ENCODE measurements at places on chromosomes 16 and 17. TPM values are rescaled to one million over a fixed set of nuclear protein-coding genes. Genes with fewer than 3 reads are reported as not detected.
A peak's percentile ranks its signal among the peaks of the same experiment; 100 is the strongest.

DNA sequence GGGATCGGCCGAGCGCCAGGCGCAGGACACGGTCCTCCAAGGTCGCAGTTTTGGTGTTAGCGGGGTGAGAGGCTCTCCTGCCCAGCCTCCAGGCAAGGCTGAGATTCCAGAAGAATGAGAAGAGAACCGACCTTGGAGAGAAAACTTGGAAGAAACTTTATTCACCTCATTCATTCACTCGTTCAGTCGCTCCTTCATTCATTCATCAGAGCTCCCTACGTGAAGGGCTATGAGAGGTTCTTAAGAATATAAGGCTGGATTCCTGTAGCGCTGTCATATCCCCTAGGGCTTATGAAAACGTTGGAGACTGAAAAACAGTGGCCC is 991 bp upstream of the MYH10 start:
- peaks cover 8% of the 10 kb centered on the region for H3K4me1 ChIP-seq
- no peaks in the 10 kb centered on the region for H3K36me3 ChIP-seq
- DNase-seq, result no peak
- no peaks in the 10 kb centered on the region for H3K27me3 ChIP-seq
- peak overlapping the region; percentile 93 for H3K4me3 ChIP-seq

DNA sequence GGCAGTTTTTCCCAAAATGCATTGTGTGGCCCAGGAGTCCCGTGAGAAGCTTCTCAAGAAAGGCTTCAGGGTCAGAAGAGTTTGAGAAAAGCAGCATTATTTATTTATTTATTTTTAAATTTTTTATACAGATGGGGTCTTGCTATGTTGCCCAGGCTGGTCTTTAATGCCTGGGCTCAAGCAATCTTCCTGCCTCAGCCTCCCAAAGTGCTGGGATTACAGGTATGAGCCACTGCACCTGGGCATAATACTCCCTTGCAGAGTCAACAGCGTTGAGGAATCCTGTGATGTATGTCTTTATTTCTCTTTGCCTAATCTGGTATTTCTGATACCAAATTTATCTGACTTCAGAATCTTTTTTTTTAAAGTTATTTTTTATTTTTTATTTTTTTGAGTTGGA is 15.2 kb downstream of the LAT start:
- no peaks in the 10 kb centered on the region for H3K27me3 ChIP-seq
- H3K4me1 ChIP-seq, result no peaks in the 10 kb centered on the region
- H3K4me3 ChIP-seq, result no peak overlapping the region
- no peak overlapping the region for H3K27ac ChIP-seq
- H3K36me3 ChIP-seq, result no peaks in the 10 kb centered on the region

DNA sequence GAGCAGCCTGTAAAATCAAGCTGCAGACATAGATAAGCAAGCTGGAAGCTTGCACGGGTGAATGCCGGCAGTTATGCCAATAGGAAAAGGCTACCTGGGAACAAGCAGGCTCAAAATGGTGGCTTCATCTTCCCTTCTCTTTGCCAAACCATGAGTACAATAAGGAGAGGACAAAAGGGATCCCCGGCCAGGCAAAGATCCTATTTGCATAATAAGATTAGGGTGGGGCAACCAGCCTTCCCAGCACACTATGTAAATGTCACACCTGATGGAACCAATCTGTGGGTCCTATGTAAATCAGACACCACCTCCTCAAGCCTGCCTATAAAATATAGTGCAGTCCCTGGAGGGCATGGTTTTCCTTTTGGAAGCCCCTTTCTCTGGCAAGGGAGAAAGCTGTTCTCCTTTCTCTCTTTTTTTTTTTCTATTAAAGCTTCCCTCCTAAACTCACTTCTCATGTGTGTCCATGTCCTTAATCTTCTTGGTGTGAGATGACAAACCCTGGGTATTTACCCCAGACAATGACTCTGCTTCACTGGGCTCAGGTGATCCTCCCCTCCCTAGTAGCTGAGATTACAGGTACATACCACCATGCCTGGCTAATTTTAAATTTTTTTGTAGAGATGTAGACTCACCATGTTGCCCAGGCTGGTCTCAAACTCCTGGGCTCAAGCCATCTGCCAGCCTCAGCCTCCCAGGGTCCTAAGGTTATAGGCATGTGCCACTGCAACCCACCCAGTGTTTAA is 44.2 kb downstream of the PSMD12 start:
- H3K4me1 ChIP-seq, result no peaks in the 10 kb centered on the region

DNA sequence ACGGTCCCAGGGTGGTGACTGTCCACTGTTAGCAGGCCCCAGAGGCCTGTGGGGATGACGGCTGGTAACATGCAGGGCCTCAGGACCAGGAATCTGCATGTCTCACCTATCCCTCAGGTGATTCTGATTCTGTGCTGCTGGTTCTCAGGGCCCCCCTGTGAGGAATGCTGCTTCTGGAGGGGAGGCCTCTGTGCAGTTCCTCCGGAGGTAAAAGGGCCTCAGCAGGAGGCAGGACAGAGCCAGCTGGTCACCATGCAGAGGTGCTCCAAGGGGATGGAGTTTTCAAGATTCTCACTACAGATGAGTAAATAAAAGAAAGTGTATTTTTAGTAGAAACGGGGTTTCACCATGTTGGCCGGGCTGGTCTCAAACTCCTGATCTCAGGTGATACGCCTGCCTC is 33.8 kb downstream of the CLEC16A start:
- peaks cover 53% of the 10 kb centered on the region for H3K36me3 ChIP-seq
- DNase-seq, result no peak
- peaks cover 2% of the 10 kb centered on the region for H3K4me1 ChIP-seq
- H3K27ac ChIP-seq, result no peak overlapping the region
- H3K4me3 ChIP-seq, result no peak overlapping the region
- no peaks in the 10 kb centered on the region for H3K27me3 ChIP-seq

- no peak overlapping the region for H3K27ac ChIP-seq
- no peaks in the 10 kb centered on the region for H3K36me3 ChIP-seq
- no peaks in the 10 kb centered on the region for H3K4me1 ChIP-seq
- no peak for DNase-seq
- no peak overlapping the region for H3K4me3 ChIP-seq
Observed at GRCh38 chr17:17532991-17533390, 36.8 kb upstream of the RASD1 start.

GRCh38 chr17:12631076-12631475 is 34.6 kb upstream of the MYOCD start:
- no peaks in the 10 kb centered on the region for H3K36me3 ChIP-seq
- no peaks in the 10 kb centered on the region for H3K4me1 ChIP-seq
- H3K27me3 ChIP-seq, result no peaks in the 10 kb centered on the region
- H3K4me3 ChIP-seq, result no peak overlapping the region

Gene USP6
- 0.13 TPM for total RNA-seq

Gene TMEM94
- total RNA-seq, result 99.3 TPM

Gene HBA2
- 1.2 TPM for total RNA-seq

Gene RHBDL1
- 3.3 TPM for total RNA-seq

Gene AANAT
- total RNA-seq, result not detected

Data from endodermal cell (in vitro differentiated cells).